ENCODE measurements at places on chromosomes 4 and X. TPM values are rescaled to one million over a fixed set of nuclear protein-coding genes. Genes with fewer than 3 reads are reported as not detected.

The CHRDL1 gene
- 10.5 TPM for polyA plus RNA-seq

The PRSS12 gene
- polyA plus RNA-seq, result 7.7 TPM

DNA sequence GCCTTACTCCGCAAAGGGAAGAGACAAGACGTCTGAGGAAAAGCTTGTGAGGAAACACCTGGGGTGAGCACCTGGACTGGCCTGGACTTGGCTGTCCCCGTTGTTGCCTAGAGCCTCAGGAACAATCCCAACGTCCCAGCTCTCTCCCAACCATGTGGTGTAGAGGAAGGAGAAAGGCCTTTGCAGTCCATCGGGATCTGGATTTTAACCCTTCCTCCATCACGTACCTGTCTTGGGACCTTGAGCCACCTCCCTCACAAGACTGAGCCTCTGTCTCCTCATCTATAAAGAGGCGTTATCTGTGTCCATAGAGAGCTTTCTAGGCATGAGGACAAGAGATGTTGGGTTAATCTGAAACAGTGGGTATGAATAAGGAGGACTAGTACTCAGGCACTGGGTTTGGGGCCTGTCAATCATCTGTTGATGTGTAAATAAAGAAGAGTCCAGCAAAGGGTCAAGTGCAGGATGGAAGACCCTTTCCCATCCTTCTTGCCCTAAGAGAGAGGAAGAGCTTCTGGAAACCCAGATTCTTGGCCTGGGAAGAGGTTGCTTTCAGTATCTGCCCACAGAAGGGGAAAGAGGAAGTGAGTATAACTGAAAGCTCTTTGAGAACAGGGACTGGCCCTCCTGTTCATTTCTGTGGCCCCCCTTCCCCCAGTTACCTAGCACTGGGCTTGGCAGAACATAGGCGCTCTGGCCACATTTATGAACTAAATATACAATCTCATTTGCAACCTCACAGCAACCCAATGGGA is 137.1 kb downstream of the PJA1 start:
- DNase-seq, result no peak

DNA sequence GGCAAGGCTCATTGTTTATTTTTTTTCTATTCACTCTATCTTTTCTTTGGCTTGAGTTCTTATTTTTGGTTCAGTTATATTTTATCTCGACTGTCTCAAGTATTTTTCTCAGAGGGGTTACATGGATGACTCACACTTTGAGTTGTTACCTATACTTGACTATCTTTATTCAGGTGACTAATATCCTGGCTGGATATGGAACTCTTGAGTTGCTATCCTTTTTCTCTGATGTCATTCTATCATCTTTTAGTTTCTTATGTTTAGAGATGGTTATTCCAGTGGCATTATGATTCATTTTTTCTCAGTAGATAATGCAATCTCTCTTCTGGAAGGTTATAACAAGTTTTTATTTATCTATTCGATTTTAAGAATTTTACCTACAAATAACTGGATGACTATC is 117.9 kb downstream of the COX18 start:
- DNase-seq, result no peak

- DNase-seq, result no peak
Observed at GRCh38 chr4:89257376-89257775, 50.2 kb downstream of the GPRIN3 start.

DNA sequence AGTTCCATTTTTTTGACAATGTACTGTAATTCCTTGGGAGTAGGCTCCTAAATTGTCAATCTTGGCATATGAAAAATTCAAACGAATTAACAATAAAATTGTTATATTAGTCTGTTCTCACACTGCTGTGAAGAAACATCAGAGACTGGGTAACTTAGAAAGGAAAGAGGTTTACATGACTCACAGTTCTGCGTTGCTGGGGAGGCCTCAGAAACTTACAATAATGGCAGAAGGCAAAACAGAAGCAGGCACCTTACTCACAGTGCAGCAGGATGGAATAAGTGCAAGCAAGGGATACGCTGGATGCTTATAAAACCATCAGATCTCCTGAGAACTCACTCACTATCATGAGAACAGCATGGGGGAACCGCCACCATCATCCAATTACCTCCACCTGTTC is 246.4 kb upstream of the TRAM1L1 start:
- no peak for DNase-seq

GRCh38 chr4:77500801-77501200 is 104.8 kb upstream of the CXCL13 start:
- no peak for DNase-seq

GRCh38 chrX:83845397-83845796 is 15.5 kb upstream of the CYLC1 start:
- peak; percentile 1 for DNase-seq

DNA sequence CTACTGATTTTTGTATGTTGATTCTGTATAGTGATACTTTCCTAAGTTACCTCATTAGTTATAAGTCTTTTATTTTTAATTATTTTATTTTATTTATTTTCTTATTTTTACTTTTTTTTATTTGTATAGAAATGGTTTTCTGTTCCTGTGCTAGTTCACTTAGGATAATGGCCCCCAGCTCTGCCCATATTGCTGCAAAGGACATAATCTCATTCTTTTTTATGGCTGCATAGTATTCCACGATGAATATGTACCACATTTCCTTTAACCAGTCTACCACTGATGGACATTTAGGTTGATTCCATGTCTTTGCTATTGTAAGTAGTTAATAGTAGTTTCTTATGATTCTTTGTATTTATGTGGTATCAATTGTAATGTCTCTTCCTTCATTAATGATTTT is 31.5 kb upstream of the GK2 start:
- no peak for DNase-seq

Data from renal pelvis (tissue), 12 donors.